ENCODE measurements at places on chromosomes 13 and 19.

GRCh38 chr13:67318860-67319259 is 88.7 kb upstream of the PCDH9 start:
- DNase-seq, result no peak

- DNase-seq, result no peak
These were observed 60.7 kb downstream of the ZAR1L start for GRCh38 chr13:32254416-32254815.

DNA sequence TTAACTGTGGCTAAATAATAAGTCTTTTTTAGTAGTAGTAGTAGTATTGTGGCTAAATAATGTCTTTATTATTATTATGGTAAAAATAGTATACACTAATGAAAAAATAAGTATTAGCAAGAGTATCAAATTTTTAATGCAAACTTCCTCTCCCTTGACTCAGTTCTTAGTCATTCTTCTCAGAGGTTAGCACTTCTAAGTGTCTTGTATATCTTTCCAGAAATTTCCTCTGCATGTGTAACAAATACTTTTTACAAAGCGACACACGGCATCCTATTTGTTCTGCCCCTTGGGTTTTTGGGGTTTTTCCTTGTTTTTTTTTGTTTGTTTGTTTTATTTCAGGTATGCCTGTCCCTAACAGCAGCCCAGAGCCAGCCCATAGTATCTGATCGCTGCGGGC is 20.9 kb downstream of the SIN3B start:
- no peak for DNase-seq

DNA sequence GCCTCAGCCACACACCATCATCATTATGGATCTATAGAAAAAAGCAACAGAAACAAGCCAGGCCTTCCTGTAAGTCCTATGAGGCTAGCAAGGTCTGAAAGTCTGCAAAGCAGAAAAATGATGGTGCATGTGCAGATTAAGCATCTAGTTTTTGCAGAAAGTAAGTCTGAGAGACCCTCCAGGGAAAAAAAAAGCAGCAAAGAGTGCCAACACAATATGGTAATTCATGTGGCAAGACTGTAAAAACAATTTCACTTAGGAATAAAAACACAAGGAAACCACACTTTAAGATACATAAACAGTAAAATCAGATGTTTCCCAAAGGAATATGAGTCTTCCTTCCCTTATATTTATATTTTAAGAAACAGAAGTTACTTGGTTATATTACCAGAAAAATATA is 112.3 kb upstream of the FBXL3 start:
- DNase-seq, result no peak

DNA sequence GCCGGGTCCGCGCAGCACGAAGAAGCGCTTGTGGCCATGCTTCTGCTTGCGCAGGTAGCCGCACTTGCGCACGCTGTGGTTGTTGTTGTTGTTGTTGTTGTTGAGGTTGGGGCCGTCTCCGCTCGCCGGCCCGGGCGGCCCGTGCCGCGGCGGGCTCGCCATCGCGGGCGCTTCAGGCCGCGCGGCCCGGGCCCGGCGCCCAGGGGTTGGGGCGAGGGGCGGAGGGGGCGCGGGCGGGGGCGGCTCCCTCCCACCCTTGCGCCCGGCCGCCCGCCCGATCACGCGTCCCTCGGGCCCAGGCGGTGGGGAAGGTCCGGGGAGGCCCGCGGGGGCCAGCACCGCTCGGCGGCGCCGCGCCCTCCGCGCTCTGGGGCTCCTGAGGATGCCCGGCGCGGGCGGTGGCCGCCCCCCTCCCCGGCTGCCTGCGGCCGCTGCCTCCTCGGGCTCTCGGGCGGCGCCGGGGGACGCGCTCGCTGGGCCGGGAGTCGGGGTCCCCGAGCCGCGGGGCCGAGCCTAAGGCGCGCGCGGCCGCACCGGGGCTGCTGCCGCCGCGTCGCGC is 412 bp downstream of the IRS2 start:
- no peak for DNase-seq

DNA sequence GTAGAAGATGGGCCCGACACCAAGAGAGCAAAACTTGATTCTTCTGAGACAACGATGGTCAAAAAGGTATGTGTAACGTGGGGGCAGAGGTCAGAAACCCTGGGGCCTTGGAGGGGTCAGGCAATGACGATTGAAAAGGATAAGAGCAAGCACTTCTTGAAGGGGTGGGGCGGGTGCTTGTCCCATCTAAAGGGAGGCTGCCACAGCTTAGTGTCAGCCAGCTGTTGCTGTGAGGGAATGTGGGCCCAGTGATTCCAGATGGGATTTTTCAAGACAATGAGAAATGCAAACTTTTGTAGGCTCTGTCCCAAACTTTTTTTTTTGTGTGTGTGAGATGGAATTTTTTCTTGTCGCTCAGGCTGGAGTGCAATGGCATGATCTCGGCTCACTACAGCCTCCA is 24.5 kb downstream of the SAE1 start:
- no peak for DNase-seq

DNA sequence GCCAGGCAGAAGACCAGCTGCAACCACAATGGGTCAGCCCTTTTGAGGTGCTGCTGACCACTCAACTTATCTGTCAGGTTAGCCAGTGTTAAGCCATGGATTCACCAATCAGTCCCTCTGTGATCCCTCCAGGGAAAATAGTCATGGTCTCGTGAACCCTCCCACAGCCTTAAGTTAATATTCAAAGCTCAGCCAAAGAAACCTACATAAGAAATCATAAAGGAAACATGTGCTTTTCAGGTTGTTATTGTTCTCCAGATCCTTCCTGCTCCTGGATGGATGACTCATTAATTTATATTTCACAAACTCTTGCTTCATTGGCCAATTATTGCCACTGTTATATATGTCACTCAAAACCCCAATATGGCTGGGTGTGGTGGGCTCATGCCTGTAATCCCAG is 161.9 kb downstream of the B3GLCT start:
- DNase-seq, result no peak

GRCh38 chr13:112053744-112054615 is 13.0 kb upstream of the SOX1 start:
- no peak for DNase-seq

- no peak for DNase-seq
These were observed 46.5 kb downstream of the LYL1 start for GRCh38 chr19:13056052-13056660.

- DNase-seq, result no peak
These were observed 214.9 kb downstream of the KLF5 start for GRCh38 chr13:73273745-73274144.

- no peak for DNase-seq
These were observed 27.8 kb downstream of the AP1M1 start for GRCh38 chr19:16225279-16226183.

DNA sequence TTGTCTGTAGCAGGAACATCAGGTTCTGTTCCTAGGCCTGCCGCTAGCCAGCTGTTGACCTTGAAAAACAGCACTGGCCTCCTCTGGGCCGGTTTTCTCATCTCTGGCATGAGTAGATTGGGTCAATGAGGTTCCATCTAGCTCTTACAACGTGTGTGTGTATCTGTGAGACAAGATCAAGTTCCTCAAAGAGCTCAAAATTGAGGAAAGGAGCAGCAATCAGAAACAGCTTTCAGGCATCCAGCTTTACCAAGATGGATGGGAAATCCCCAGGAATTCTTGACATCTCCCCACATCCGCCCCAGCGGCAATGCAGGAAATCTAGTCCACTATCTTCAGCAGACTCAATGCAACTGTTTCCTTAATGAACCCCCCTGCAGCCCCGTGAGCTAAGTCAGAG is 4.9 kb downstream of the FLT1 start:
- no peak for DNase-seq
